Activated CD4-positive, alpha-beta T cell treated with anti-CD3 and anti-CD28 coated beads for 48 hours (primary cell): ENCODE measurements at places on chromosomes 11 and 22.

GRCh38 chr11:73753938-73754337, 6.9 kb downstream of the RAB6A start:
- no peak for DNase-seq

GRCh38 chr11:24171869-24172268, 325.0 kb upstream of the LUZP2 start:
- DNase-seq, result no peak

GRCh38 chr11:58866788-58867187, 22.3 kb upstream of the GLYATL2 start:
- DNase-seq, result no peak

GRCh38 chr11:7582338-7582985, 68.7 kb downstream of the PPFIBP2 start:
- DNase-seq, result no peak

DNA sequence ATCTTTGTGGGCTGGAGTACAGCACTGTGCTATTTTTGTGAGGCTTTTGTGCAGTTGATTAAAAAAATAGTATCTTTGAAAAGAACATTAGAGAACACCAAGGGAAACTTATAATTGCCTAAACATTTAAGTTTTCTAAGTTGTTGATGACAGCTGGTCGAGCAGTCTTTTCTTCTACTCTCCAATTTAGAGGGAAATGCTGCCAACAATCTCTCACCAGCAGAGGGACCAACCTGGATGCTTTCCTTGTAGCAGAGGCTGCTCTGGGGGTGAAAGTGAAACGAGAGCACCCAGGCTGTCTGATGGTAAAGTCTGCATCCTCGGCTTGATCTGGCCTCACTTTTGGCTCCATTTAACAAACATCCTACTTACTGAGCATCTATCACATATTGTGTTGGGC, 1286.5 kb upstream of the TENM4 start:
- DNase-seq, result no peak

DNA sequence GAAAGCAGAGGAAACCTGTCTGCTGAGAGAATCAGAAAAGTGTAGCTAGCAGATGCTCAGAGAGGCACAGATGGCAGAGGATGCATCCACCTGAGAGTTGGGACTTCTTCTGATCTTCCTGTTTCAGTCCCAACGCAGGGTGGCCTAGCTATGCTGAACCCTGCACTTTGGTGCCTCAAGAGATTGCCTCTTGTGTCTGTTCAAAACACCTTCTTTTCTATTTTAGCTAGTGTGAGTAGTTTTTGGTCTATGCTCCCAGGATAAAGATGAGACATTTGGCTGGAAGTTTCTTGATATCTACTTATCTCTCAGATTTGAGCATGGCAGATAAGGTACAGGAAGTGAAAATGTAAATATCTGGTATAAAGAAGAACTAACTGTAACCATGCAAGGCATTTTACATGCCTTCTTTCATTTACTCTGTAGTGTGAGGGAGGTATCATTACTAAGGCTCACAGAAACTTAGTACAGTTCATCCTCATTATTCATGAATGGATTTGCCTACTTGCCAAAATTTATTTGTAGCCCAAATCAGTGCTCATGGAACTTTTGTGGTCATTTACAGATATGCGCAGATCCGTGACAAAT, 47.0 kb upstream of the PSMA1 start:
- no peak for DNase-seq

DNA sequence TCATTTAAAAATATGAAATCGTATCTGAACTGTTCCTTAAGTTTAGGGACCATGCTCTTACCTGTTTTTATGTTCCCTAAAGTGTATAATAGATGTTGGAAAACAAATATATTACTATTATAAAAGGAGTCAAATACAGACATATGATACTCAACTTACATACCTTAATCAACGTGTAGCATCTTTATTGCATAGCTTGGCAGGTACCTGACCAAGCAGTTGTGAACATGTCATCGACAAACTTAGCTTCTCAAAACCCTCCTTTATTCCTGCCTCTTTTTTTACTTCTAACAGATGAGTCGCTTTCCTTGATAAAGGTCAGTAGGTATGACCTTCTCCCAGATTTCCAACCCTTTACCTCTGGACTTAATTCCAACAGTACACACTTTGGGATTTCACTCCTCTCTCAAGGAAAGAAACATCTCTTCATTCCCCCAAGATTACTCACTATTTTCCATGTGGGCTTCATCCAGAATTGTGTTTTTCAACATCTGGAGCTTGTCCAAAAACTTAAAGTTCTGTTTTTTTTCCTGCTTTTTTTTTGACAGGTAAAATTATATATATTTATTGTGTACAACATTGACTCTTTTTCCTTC, 11.9 kb downstream of the HIPK3 start:
- no peak for DNase-seq

GRCh38 chr11:66443602-66444001, 5.0 kb upstream of the MRPL11 start:
- no peak for DNase-seq

- DNase-seq, result no peak
These were observed 9.6 kb downstream of the GDPD5 start for GRCh38 chr11:75516140-75516539.

DNA sequence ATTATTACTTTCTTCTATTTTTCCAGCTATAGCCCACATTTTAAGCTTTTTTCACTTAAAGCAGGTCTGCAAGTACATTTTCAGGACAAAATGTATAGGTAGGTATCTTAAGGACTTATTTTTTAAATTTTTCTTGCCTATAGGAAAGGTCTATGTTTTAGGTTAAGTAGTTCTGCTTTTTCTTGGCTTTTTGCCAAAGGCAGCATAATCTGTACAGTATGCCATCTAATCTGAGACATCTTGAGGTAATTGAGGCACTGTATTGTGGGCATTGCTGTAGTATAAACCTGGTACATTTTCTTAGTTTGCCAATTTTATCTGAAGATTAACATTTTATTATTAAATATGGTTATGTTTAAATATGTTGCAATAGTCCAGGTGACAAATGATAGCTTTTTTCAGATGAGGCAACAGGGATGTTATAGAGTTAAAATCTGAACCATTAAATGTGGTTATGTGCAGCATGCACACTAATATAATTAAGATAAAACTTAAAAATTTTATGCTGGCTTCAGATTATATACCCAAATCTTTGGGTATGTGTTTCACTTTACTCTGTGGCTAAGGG, 42.9 kb downstream of the QSER1 start:
- DNase-seq, result no peak

DNA sequence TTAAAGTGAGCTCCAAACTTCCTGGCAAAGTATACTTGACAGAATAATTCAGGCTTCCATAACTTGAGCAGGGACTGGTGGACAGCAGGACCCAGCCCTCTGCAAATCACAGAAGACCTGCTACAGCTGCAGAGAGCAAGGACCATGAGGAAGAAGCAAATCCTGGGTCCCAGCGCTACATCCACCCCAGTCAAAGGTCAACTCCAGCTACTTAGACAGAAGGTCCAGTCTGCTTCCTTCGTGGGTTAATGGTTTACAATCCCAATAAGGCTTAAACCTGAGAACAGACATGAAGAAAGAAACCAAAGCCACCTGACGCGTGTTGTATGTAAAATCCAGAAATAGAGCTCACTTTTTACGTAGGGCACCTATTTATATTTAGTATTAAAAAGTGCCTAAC, 57.7 kb downstream of the SHANK2 start:
- no peak for DNase-seq

GRCh38 chr22:48960980-48961660, 866.6 kb downstream of the BRD1 start:
- DNase-seq, result no peak

DNA sequence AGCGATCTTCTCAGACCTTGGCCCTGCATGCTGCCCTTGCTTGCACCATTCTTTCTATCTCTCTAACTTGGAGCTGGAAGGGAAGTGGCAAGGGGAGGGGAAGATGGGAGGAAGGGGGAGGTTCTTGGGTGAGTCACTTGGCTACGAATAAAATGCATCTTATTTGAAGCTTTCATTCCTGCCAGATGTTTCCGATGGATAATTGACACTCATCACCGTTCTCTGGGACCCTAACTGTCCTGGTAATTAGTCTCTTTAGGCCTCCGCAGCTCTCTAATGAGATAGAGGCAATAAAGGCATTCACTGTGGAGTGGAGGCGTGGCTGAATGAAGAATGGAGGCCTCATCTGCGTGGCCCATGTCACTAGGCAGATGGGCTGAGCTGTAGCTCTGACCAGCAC, 960.1 kb downstream of the NTM start:
- DNase-seq, result no peak

DNA sequence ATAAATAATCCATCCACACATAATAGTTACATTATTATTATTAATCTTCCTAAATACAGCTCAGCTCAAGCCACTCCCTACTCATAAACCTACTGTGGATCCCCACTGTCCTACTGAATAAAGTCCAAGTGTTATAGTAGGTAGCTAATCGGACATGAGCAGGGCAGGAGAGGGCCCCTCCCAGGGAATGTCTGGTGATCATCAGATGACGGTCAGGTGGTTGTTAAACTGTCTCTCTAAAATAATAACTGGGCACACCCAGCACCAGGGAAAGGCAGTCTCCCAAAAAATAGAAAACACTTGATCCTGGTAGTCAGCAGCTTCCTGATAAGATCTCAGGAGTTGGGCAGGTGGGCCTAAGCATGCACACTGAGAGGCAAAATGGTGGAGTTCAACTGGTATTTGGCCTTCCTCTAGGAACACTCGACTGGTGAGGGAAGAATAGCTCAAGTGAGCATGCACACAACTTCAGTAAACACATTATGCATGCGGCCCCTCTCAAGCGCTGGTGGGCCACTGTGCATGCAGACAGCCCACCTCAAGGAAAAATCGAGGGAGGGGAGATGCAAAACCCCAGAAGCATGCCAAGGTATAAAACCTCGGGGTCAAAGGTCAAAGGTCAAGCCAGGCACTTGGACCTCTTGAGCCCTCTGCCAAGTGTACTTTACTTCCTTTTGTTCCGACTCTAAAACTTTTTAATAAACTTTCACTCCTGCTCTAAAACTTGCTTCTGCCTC, 65.0 kb downstream of the LRRC32 start:
- no peak for DNase-seq

- no peak for DNase-seq
These were observed 27.6 kb downstream of the PKNOX2 start for GRCh38 chr11:125192183-125192582.

- DNase-seq, result no peak
These were observed 80.4 kb downstream of the SLC1A2 start for GRCh38 chr11:35338921-35339320.

DNA sequence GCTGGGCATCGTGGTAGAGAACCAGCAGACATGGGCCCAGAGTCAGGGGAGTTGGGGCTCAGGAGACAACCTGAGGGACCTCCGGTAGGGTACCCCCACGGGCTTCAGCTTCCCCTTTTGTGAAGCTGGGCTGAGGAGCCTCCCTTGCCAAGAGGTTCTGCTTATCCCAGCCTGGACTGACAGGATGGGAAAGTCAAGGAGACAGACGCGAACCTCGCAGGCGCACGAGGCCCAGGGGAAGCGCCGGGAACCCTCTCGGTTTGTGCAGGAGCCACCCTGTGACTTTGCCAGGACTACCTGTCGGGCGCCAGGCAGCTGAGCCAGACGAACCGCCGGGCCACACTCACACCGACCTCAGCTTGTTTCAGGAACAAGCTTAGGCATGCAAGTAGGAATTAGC, 566.1 kb downstream of the BRD1 start:
- DNase-seq, result no peak

- no peak for DNase-seq
These were observed 2.6 kb downstream of the CYTH4 start for GRCh38 chr22:37284805-37285355.
